Glomerular endothelial cell (primary cell): ENCODE measurements at places on chromosomes 5 and 9.

DNA sequence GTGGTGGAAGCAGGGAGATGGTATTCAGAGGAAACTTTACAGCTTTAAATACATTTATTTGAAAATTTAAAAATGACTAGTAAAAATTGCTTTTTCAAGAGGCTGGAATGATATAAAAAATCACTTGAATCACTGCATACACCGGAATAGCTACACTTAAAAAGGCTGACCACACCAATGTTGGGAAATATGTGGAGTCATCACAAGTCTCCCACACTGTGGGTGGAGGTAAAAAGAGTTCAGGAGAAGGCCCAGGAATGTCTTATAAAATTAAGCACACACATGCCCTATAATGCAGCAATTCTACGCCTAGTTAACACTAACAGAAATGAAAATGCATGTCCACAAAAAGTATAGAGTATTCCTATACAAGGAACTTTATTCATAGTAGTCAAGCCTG is 198.1 kb downstream of the ROR2 start:
- no peak for DNase-seq

DNA sequence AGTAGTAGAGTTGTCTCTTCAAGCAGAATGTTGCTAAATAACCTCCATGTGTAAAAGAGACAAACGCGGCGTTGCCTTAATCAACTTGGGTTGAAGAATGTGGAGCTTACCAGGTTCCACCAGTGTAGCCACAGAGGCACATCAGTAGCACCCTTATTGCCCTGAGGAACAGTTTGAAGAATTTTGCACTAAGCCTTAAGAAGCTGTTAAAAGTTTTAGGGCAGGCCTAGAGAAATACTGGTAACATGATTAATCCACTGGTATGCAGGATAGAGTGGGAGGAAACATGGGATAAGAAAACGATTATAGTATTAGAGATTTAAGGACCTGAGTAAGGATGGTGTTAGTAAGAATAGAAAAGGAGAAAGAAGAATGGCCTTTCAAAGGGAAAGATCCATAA is 100.6 kb downstream of the ZCCHC7 start:
- DNase-seq = no peak

- DNase-seq = no peak
Observed at GRCh38 chr5:42984307-42984706, 55.8 kb downstream of the ANXA2R start.

GRCh38 chr9:133558191-133559126 is 24.0 kb downstream of the ADAMTSL2 start:
- no peak for DNase-seq
